ENCODE measurements at places on chromosomes 3 and 15. TPM values are rescaled to one million over a fixed set of nuclear protein-coding genes. Genes with fewer than 3 reads are reported as not detected.

- DNase-seq: no peak
Measured at GRCh38 chr15:39427705-39428104, 153.2 kb upstream of the THBS1 start.

LEKR1 gene
- 0.53 TPM for polyA plus RNA-seq

DNA sequence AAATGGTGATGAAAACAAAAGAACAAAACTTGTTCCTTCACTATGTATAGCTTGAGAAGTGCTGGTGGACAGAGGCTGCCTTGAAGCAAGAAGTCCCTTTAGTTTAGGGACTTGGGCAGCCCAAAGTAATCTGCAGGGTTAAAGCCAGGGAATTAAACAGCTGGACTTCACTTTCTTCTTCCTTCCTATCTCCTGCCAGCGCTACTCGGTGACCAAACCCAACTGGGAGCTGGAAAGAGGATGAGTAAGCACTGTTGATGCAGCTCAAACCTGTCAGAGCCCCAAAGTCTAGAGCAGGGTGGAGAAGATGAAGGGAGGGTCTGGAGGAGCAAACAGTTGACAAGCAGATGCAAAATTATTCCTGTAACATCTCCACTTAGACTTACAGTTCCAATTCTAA, 73.1 kb upstream of the FBN1 start:
- DNase-seq: no peak

DNA sequence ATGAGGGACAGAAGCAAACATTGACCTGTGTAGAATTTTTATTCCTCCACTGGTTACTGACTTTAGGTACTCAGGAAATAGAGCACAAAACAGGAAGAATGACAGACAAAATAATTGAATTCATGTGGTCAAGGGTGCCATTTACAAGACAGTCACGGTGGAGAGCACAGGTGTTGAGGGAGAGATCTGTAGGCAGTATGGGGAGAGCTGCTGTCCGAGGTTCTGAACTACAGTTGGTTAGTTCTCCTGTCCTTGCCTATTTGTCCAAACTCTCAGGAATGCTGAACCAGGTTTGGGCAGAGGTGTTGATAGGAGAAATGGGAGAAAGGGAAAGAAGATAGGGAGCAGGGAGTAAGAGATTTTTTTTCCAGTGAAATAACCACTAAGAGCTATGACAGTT, 178.5 kb upstream of the ZBTB20 start:
- no peak for DNase-seq

RPL15 gene
- 5,733 TPM for polyA plus RNA-seq

DNA sequence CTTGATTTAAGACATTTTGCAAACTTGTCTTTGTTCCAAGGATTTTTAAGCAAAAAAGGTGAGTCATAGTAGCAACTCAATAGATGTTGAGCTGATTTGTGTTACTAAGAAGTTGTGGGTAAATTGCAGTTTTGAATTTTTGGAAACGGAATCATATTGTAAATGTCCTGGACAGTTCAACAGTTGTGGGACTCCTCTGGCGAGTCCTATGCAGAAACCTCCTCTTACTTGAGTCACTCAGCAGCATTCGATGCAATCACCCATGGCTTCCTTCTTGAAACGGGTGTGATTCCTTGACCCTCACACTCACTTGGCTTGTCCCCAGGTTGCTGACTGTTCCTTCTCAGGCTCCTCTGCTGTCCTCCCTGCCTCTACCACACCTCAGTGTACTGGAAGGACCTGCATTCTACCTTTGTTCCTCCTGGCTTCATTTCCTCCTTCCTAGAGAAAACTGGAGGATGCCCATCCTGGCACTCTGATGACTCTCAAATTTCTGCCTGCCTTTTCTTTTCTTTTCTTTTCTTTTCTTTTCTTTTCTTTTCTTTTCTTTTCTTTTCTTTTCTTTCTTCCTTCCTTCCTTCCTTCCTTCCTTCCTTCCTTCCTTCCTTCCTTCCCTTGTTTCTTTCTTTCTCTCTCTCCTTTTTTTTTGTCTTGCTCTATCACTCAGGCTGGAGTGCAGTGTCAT, 52.8 kb upstream of the DGKG start:
- peak; percentile 65 for DNase-seq

DNA sequence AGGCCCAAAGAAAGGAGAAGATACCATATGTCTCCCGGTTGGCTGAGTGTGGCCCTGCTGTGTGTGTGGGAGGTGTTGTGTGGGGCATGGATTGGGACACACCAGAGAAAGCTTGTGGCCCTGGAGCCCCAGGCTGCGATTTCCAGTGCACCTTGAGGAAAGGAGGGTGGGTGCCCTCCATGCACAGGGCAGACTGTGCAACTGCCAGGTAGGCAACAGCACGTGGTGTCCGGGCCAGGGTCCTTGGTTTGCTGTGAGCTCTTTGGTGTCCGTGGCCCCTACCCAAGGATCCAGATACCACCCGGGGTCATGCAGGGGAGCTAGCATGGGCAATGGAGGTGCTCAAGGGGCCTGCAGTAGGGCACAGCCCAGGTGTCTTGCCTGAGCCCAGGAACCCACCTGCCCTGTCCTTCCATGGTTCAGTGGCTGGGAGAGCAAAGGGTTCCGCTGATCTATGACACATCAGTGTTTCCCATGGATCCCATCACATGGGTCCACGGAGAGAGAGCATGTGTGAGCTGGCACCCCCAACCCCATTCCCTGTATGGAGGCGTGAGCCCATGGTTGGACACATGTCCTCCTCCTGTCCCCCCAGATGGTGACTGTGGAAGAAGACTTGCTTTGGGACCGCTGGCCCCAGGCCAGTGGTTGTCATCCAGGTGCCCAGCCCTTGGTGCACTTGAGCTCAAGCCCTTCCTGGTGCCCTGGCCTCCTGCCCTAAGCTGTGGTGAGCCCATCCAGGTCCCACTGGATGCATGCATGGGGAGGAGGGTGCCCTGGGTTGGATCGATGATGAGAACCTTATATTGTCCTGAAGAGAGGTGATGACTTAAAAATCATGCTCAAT, 223.4 kb downstream of the SNRPN start:
- no peak for DNase-seq

GRCh38 chr3:130851277-130851676, 42.6 kb upstream of the ATP2C1 start:
- DNase-seq: no peak

TRIM42 gene
- polyA plus RNA-seq: not detected

DNA sequence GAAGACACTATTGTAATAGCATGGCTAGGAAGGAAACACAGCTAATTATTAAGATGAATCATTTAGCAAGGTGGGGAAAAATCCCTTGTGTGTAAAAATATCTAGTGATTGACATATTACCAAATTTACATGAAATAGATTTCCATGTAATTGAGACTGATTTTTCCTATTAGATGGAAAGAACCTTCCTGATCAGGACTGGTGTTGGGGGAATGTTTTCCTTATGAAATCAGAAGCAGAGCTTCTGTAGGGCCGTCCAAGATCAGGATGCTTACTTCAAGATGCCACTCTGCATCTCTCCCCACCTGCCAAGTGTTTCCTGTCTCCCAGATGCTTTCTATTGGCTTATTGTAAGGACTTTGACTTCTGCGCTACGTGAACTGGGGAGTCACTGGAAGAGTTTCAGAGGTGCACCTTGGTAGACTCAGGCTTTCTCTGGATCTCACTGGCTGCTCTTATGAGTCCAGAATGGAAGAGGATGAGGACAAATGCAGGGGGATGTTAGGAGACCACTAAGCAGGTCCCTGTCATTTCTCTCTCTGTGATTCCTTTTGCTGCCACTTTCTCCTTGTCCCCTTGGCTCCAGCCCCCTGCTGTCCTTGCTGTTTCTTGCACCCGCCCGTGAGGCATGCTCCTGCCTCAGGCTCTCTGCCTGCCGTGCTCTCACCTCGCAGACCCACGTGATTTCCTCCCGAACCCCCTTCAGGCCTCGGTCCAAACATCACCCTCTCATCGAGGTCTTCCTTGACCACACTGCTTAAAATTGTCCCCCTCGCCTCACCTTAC, 30.1 kb downstream of the BTD start:
- no peak for DNase-seq

- DNase-seq: no peak
Measured at GRCh38 chr3:186598108-186598784, 14.6 kb upstream of the AHSG start.

GRCh38 chr15:67674983-67675382, 132.5 kb downstream of the MAP2K5 start:
- DNase-seq: no peak

GRCh38 chr15:29133791-29134190, 135.8 kb downstream of the NSMCE3 start:
- no peak for DNase-seq

DNA sequence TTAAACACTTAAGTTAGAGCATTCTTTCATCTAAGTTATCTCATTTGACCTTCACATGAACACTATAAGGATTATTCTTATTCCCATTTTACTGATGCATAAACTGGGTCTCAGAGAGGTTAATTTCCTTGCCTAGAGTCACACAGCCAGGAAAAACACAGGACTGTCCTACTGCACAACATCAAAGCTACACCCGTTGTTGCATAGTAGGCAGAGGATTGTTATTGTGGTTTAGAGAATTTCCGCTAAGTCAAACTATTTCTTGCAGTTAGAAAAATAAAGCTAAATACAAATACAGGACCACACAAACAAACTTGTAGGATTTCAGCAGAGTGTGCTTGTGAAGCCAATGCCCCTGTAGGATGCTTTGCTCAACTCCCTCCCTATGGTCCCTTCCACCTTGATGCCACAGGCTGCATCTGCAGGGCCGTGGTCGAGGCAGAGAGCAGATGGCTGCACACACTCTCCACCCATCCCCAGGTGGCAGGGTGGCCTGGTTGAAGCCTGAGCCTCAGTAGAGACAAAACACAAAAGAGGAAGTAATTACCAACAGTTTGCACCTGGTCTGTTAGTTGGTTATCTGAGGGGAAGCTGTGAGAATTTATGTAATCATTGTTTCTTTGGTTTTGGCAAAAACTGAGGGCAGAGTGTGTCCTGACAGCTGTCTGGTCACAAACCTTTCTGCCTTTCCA, 41.1 kb upstream of the SKOR1 start:
- no peak for DNase-seq

DNA sequence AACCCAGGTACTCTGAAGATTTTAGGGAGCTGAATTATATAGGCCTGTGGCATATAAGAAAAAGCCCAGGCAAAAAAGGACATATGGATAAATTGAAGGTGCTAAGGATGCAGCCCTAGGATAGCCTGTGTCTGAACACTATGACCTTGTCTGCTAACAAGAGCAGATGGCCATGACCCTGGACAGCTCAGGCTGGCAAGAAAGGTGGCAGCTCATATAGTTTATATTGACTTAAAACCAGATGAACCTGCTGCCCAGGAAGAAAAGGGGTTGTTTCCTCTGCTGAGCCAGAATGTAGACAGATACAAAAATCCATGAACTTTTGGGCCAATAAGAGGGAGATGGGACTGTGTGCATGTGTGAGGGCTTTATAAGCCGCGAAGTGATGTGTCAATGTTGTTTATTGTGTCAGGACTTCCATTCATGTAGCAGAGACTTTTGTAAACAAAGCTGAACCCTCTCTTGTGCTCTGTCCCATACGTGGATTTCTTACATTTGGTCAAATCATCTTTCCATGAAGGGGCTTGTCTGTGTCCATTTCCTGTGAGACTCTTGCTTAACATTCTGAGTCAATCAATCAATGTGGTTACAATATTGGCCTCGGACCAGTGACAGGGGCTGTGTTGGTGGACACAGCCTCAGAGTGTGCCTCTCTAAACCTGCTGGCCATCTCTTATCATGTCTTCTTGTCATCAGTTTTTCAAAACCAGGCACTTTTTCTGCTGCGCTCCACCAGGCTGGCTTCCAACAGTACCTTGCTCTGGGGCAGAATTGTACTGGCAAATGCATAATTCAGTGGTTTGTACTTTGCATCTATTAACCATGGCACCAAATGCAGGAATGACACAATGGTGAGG, 321.2 kb downstream of the WDR72 start:
- DNase-seq: no peak

DNA sequence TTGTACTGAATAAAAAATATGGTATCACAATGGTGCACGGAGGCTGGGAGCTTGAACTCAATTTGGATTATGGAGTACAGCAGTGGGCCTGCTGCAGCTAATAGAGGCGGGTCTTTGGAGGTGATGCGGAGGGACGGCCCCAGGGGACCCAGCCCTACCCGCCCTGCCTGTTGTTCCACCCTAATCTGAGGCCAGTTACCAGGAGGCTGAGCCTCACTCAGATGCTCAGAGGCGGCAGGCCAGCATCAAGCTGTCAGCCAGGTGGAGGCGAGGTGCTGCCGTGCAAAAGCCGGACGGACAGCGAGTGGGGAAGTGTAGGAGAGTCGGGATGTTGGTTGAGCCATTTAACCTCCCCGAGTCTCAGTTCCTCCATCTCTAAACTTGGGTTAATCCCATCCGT, 218.5 kb upstream of the RGMA start:
- no peak for DNase-seq

GRCh38 chr15:39447881-39448280, 133.0 kb upstream of the THBS1 start:
- no peak for DNase-seq

PLOD2 gene
- polyA plus RNA-seq: 33.2 TPM

RASGRF1 gene
- 0.07 TPM for polyA plus RNA-seq

DNA sequence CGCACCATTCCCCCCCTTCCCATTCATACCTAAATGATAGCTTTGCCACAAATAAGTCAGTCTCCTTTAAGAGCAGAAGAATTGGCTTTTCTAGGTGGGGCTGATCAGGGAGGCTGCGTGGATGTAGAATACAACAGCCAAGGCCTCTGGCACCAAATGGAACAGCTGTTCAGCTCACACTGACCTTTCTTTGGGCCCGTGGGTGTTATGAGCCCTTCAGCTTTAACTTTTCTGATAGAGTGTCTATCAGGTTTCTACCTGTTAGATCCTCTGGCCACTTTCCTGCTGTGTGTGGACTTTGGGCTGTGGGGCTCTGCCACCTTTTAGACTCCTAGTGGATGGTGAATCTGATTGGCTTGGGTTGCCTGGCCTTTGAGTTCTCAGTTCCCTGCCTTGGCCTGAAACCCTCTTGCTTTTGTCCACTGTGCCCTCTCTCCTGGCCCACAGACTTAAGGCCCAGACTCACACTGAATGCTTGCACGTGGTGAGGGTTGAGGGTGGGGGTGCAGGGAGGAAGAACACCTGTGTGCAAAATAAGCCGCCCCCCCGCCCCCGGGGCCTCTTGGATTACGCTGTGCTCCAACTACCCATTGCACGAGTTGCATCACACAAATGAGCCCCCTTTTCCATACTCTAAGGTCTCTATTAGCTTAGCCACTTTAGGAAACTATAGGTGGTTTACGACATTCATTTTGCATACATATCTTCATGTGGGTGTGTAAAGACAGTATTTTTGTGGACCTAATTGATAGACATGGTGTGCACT, 1.3 kb upstream of the RFX7 start:
- DNase-seq: no peak

All from BJ (cell line).